ENCODE measurements at places on chromosomes 2 and 18.

- no peak for DNase-seq
Observed at GRCh38 chr2:48728295-48728694, 27.2 kb downstream of the LHCGR start.

GRCh38 chr18:25737710-25738311, 352.6 kb downstream of the SS18 start:
- DNase-seq = no peak

DNA sequence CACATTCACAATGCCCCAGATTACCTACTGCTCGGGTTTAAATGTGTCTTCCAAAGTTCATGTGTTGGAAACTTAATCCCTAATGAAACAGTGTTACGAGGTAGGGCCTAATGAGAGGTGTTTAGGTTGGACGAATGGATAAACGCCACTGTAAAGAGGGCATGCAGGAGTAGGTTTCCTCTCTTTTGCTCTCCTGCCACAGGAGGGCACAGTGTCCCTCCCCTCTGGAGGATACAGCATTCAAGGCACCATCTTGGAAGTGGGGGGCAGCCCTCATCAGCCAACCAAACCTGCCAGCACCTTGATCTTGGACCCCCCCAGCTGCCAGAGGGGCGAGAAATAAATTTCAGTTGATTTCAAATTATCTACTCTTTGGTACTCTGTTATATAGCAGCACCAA, 103.5 kb downstream of the TSHZ1 start:
- DNase-seq = no peak

DNA sequence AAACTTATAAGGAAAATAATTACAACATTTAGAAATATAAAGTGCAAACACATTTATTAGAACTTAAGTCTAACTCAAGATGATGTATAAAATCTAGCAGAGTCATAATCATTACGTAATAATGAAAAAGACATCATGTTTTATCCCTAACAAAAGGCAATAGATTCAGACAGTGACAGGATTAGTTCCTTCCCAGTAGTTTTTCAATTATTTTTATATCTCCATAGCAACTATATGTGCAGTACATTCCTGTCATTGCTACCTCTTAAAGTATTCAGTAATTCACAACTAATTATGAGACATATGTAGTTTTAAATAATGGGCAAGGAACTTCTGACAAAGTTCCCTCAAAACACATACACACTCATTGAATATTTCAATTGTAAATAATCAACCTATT, 687.9 kb downstream of the CCDC85A start:
- no peak for DNase-seq

DNA sequence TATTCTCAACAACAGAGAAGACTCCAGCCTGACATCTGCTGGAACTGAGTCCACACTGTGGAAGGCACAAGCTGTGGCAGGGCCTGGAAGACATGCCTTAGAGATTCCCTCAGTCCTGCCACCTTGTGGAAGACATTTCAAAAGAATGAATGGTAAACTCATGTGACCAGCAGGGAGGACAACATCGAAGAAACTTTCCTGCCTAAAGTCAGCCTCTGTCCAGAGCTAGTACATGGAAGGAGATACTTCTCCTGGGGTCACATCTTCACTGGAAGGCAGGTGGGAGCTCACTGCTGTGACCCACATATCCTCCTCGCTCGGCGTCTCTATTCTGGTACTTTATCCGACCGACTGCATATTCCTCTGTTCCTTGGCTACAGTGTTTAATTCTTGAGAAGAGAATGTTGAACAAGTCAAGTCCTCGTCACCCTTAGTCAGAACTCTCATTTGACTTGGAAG, 59.5 kb downstream of the PUM2 start:
- DNase-seq = peak; percentile 88

Data from iPS-NIHi11 (cell line).